LNCaP clone FGC (cell line): ENCODE measurements at places on chromosomes 16 and 17.

DNA sequence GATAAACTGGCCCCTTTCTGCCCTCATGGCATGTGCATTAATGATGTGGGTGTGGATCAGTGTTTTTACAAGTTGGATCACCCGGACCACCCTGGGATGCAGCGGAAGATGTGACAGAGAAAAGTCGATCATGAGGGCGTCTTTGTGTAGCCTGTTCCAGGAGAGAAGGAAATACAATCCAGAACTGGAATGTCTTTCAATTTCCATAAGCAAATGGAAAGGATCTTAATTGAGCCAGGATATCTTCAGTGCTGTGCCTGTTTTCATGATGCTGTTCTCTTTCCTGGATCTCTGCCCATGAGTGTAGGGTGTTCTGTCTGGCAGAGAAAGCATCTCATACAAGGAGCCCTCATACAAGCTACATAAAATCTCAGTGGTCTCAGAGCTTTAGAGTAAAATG is 481.4 kb downstream of the XYLT1 start:
- no peak for DNase-seq

DNA sequence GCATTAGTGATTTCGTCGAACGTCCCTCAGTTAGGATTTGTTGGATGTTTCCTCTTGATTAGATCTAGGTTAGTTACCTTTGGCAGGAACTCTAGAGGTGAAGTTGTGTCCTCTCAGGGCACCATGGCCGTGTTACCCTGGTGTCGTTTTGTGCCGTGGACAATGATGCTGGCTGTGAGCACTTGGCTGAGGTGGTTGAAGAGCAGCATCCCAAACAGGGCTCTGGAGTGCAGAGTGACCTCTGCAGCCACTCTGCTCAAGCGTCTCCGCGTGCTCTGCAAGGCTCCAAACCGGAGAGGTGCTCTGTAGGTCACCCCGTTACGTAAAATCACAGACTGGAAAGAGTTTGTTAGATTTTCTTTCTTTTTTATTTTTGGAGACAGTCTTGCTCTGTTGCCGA is 33.0 kb downstream of the FOXK2 start:
- no peak for DNase-seq

DNA sequence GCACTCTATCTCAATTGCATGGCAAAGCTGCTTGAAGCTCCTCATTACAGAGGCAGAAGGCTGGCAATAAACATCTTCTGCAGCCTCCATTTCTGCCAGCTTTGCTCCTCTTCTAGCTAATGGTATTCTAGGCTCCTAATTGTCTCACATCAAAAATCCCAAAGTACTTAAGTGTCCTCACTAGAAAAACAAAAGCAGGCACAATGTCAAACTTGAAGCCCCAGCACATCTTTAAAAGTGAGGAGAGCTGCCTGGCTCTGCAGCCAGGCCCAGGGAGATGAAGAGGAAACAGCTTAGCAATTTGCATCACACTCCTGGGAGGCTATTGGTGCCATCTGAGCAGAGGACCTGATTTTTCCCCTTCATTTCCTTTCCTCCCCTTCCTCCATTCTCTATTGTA is 197.1 kb downstream of the KCNJ2 start:
- no peak for DNase-seq

DNA sequence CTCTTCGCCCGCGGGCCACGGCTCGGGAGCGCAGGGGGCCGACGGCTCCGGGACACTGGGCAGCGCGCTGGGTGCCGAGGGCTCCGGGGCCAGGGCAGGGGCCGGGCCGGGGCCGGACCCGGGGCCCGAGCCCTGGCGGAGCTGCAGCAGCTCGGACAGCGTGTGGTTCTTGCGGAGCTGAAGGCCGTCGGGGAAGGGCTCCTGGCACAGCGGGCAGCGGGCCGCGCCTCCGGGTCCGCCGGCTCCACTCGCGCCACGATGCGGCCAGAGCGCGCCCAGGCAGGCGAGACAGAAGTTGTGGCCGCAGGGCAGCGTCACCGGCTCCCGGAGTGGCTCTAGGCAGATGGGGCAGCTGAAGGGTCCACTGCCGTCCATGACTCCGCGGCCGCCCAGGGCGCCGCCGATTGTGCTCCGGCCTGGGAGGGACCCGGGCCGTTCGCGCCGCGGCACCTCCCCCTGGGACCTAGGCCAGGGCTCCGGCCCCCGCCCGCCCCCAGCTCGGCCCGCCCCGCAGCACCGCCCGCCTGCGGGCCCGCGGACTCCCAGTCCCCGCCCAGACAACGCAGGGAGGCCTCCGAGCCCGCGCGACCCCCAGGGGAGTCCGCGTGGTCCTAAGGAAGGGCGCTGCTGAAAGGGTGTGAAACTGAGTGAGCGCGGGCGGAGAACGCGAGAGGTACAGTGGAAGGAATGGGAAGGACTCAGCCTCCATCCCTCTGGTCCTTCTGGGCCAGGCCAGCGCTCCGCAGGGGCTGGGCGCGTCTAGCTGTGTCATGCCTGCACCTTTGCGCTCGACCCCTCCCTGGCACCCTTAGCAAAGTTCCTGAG is at the start of gene TRIM47:
TSS of gene TRIM47 (minus strand) at position 408 of the 825 bp plus-strand sequence. CDS start at position 375, 33 bp downstream.
- no peak for DNase-seq

DNA sequence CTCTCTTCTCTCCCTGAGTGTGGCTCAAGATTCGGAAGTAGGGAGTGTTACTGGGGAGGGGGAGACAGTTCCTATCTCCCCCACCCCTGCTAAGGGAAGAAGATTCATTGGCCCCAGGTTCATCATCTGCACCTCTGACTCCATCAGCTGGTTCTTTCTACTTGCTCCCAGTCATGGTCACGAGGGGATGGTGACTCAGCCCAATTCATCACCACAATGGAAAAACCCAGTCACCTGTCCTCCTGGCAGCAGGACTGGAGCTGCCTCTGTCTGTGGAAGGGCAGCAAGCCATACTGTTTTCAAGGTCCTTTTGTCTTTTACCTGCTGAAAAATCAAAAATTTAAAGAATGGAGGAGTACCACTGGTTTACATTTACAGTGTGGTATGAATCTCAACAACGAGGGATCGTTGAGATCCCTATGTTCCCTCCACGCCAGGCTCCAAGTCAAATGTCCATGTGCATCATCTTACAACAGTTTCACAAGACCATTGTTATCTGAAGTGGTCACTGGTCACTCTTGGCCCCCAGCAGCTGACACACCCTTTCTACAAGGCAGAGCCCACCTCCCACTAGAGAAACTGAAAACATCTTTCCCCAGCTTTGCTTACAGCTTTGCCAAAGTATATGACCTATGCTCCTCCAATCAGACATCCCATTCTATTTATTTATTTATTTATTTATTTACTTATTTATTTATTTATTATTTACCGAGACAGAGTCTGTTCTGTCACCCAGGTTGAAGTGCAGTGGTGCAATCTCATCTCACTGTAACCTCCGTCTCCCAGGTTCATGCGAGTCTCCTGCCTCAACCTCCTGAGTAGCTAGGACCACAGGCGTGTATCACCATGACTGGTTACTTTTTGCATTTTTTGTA is 40.4 kb upstream of the NDRG4 start:
- no peak for DNase-seq

GRCh38 chr16:80285104-80285503 is 255.7 kb upstream of the DYNLRB2 start:
- DNase-seq = no peak

DNA sequence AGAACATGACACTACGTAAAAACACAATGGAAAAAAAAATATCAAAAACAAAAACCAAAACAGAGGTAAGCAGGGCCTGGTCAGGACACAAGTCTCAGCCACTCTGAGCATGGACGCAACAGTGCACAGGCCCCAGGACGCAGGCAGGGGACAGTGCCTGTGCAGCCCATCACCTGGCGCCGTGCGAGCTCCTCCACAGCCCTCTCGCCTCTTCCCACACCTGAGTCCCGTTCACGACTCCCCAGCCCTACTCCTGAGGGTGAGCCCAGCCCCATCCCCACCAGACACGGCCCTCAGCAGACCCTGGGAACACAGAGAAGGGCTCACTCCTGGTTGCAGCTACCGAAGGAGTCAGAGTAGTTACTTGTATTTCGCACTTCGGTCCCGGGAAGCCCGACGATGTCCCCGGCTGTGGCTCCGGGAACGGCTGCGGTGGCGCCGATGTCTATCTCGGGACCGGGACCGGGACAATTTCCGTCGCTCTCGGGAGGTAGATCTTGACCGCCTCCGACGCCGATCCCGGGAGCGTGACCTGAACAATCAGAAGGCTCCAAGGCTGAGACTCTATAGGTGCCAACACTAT is 9.4 kb downstream of the HBQ1 start:
- DNase-seq = no peak
